ENCODE measurements at places on chromosomes 11 and 22. TPM values are rescaled to one million over a fixed set of nuclear protein-coding genes. Genes with fewer than 3 reads are reported as not detected.

GRCh38 chr11:115700981-115701875 is 197.0 kb upstream of the CADM1 start:
- no peak for DNase-seq

The ART1 gene
- polyA plus RNA-seq, result not detected

The OPCML gene
- polyA plus RNA-seq, result 1.1 TPM

The RAG2 gene
- not detected for polyA plus RNA-seq

The RTN4R gene
- polyA plus RNA-seq, result 0.16 TPM

The PRR33 gene
- not detected for polyA plus RNA-seq

DNA sequence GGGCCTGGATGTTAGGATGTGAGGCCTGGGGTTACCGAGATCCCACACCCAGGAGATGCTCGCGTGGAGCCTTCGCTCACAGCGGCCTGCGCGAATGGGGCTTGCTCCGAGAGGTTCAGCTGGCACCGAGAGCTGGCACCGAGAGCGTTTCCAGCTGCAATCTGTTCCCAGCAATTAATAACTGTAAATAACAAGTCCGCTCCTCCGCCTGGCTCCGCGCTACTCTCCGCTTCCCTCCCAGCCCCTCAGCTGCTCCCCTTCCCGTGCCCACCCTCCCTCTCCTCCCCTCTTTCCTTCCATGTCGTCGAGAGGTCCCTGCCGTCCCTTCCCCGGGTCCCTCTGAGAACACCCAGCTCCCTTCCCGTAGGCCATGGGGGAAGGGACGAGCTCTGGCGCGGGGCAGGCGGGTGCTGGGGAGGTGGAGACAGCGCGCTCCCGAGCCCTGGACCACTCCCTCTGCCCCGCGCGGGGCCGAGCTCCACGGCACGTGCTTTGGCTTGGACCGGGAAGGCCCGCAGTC is 110.8 kb downstream of the WNT7B start:
- no peak for DNase-seq

- DNase-seq, result no peak
Observed at GRCh38 chr22:48841881-48842582, 985.6 kb downstream of the BRD1 start.

DNA sequence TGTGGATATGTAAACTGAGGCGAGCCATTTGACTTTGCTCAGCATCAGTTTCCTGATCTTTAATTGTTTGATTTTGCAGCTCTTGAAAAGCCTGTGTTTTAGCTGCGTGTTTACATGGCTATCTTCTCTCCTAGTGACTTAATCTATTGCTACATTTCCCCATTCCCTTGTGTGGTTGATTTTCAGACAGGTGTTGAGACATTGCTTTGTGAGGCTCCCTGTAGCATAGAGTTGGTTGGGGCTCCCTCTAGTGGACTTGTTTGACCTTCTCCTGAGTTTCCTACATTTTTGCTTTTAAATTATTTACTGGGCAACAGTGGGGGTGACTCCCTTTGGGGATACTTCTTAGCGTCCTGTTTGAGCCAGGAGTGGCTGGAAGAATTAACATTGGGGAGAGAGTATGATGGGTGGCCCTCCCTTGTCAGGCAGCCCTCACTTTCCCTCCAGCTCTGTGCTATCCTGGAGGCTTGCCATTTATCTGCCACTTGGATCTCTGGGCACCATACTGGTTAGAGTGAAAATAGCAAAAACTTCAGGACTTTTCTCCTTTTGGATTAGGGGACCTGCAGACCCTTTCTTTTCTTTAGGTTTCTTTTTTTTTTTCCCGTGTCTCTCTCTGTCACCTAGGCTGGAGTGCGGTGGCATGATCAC is 9.2 kb upstream of the CBL start:
- peak; percentile 78 for DNase-seq

- DNase-seq, result no peak
Observed at GRCh38 chr11:108341654-108342053, 118.8 kb downstream of the ATM start.

The SYT8 gene
- not detected for polyA plus RNA-seq

DNA sequence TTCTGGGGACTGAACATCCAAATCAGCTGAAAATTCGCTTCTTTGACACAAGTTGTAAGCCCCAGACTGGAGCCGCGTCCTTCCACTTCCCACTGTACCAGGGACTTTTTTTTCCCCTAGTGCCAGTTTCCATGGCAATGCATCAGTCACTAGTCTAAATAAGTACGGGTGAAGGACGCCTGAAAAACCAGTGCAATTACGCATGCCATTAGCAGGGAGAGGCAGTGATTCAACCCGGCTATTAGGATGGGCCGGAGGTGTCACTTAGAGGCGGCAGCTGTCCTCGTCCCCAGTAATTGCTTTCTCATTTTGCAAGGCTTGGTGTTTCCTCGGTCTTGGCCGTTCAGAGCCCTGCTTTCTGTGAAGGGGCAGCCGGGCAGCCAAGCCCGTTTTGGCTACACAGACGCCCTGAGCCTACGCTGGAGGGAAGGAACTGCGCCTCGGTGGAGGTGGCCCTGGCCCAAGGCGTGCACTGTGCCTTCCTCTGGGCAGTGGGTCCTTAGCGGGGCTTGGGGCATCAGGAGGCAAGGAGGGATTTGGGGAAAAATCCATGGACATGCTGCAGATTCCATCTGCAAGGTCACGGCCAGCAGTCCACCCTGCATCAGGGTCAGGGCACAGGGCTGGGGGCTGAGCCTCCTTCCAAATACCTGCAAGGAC is 319.7 kb downstream of the CTTN start:
- no peak for DNase-seq

DNA sequence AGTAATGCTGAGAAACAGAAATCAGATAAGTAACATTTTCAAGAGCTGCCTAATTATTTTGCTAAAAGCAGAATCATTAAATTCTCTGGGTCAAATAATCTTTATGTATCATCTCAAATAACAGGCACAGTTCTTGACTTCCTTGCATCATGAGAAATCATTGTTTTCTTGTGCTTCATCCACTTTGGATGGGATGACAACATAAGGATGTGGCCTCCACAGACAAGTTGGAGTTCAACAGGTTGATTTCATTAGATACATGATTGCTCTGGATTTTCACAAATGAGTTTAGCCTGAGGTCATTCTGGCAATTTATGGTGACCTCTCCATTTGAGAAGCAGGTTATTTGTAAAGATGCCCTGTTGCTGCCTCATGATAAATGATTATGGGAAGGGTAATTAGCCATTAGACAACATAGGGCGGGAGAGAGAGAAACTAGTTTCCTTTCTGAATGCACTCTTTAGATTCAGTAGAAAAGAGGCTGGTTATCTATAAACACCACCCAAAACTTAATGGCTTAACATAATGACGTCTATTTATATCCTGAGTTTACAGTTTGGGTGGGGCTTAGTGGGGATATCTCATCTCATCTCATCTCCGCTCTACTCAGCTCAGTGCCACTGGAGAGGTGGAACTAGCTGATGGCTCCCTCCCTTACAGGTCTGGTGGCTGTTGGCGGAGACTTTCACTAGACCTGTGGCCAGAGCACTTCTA is 35.0 kb upstream of the ADORA2A start:
- no peak for DNase-seq

GRCh38 chr11:95708681-95709080 is 80.9 kb downstream of the FAM76B start:
- no peak for DNase-seq

DNA sequence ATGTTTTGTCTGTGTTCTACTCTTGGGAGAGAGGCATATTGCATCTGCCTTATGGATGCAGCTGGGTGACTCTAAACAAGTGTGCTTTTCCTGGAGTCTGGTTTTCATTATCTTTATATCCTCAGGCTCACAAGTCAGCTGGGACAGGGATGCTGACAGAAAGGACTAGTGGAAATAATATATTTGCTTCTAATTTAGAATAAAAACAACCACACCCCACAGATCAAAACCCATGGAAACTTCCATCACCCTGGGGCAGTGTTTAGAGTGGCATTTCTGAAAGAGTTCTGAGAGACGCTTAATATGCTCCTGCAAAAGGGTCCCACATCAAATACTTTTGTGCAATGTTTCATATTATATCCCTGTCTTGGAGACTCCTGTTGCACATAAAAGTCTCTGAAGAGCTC is 20.8 kb downstream of the KCNE3 start:
- DNase-seq, result no peak

The TSPAN32 gene
- polyA plus RNA-seq, result 0.14 TPM

The TIMP3 gene
- polyA plus RNA-seq, result 484 TPM

DNA sequence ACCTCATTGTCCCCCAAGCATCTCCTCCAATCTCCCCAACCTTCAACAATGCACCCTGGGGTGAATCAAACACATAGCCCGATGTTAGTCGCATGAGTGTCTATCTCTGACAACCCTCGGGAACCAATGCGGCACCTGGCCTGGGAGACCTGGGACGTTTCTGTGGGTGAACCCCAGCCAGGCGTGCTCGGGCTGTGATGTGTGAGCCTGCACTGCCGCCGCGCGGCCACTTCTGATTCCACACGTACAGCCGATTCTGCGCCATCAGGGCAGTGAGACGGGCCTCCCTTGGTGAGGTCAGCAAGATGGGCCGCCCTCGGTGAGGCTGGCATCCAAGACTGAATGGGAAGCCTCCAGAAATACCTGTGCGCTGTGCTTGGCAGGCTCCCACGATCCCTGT is 5.2 kb upstream of the H19 start:
- no peak for DNase-seq

The NLRP14 gene
- polyA plus RNA-seq, result 0.06 TPM

- no peak for DNase-seq
Observed at GRCh38 chr11:816433-816779, 2.3 kb upstream of the PNPLA2 start.

DNA sequence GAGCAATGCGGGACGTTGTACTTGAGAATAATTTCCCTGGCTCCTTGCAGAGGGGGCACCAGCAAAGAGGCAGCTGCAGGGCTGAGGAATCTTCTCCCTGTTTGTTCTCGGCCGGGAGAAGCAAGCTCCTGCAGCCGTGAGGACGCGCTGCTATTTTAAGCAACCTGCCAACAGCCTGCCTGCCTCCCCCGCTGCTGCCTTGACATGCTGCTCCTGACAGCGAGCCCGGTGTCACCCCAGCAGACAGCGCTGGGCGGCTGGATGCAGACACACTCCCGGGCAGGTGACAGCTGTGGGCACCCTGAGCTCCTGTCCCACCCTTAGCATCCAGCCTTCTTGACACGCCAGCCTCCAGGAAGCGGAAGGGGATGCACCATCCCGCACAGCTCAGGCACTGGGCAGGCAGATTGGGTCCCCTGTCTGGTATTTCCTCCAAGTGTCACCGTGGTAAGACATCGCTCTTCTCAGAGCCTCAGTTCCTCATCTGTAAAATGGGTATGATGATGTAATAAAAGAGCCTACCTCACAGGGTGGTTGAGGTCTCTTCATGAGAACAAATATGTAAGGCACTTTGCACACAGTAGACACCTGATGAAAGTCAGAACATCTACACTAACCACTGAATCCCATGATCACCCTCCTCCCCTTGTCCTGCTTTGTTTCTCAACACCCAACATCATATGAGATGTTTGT is 530.6 kb downstream of the MN1 start:
- DNase-seq, result no peak

The ANGPTL5 gene
- polyA plus RNA-seq, result not detected

DNA sequence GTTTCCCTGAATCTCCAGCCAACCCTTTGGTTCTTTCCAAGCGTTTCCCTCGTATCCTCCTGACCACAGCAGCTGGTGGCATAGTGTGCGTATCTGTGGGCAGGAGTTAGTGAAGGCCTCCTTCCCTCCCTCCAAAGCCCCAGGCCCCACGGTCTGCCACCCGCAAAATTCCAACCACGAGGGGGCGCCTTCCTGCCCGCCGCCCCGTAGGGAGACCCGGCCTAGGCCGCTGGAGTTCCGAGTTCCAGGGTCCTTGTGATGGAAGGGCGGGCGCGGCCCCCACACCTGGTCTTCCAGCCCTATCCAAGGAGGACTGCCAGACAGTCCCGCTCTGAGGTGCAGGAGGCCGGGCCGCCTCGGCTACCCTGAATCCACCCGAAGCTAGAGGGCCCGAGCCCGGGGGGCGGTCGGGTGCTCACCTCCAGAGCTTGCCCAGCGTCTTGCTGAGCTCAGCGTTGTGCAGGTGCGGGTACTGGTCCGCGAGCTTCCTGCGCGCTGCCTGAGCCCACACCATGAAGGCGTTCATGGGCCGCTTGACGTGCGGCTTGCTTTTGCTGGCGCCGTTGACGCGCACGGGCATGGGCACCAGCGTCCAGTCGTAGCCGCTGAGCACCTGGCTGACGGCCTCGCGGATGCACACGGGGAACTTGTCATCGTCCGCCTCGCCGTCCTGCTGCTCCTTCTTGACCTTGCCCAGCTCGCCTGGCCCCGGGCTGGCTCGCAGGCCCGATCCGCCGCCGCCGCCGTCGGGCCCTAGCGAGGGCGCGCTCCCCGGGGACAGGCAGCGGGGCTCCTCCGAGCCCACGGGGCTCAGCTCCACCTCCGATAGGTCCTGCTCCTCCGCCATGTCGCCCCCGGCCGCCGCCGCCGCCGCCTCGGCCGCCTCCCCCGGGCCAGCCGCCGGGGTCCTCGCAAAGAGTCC is 1.2 kb downstream of the SOX10 start:
- DNase-seq, result no peak
